Stimulated activated CD4-positive, alpha-beta T cell treated with anti-CD3 and anti-CD28 coated beads, Interleukin-1b, Interleukin-23, amount 100 ng/mL, for 1 hour (primary cell): ENCODE measurements at places on chromosomes 4 and X.

DNA sequence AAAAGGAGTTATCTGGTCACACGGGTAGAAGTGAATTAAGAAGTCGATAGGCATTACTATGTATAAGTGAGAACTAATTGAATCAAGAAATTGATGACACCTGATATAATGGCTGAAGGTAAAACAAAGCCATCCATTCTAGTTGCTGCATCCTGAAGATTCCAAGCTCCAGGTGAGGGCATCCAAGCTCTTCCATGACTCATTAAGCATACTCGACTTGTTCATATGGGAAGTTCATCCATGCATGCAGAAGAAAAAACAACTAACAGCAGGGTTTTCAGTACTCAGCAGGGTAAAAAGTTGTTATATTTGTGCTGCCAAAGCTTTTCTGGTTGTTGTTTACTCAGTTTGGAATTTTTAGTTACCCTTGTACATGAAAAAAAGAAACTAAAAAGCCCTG lies 508.0 kb upstream of the CXorf51A start:
- no peak for DNase-seq

DNA sequence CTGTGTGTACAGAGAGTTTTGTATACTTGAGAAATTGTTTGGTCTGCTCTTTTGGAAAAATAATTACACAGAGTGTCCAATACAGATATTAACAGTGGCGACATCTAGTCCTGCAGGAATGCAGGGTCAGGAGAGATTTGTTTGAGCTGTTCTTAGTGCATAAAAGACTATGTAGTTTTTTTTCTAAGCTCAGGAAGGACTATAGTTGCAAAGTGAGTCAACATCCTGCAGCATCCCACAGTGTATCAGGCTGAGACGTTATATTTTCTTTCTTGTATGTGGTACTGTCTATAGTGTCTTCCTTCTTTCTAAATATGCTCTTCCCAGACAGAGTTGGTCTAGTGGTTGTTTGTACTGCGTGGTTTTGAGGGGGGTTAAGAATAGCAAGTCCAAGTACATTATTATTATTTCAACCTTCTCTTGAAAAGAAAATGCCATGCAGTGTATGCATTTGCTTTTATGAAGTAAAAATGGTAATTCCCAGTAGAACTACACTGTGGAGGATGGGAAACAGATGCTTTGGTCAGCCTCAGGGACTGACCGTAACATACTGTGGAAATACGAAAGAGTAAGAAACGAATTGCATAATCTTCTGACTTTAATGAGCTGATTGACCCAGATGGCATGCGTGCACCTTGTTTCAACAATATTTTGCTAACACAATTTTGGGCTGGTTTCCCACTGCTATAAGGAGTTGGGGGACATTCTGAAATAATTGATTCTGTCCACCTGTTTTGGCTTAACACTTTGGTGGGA lies 67.4 kb downstream of the DMP1 start:
- DNase-seq = no peak

DNA sequence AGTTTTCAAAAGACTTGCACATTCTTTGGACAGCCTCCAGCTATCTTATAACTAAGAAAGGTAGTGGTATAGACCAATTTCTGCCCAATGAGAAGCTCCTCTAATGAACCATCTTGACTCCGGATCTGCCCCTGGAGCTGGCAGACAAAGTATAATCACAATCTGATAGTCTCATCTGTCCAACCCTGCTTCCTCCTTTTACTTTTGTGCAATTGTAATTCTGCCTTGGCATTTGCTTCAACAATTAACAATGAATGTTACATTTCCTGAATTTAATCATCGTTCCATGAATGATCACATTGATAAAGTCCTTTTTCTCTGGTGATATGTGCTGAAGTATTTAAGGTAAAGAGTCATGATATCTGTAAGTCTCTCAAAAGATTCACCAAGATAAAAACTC lies 27.8 kb downstream of the FRYL start:
- no peak for DNase-seq

DNA sequence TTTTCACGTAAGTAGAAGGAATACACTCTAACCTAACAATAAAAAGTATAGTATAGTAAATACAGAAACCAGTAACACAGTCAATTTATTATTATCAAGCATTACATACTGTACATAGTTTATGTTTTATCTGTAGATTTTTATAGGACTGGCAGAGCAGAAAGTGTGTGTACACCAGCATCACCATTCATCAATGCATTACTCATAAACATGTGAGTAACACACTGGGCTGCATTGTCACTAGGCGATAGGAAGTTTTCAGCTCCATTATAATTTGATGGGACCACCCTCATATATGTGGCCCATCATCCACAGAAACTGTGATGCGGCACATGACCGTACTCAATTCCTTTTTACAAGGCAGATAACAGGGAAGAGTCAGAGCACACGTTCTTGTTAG lies 137.8 kb upstream of the RBPJ start:
- no peak for DNase-seq

- DNase-seq = no peak
Observed at GRCh38 chr4:120215350-120215749, 148.7 kb upstream of the MAD2L1 start.

GRCh38 chr4:181650033-181650825 lies 593.0 kb upstream of the TENM3 start:
- no peak for DNase-seq

DNA sequence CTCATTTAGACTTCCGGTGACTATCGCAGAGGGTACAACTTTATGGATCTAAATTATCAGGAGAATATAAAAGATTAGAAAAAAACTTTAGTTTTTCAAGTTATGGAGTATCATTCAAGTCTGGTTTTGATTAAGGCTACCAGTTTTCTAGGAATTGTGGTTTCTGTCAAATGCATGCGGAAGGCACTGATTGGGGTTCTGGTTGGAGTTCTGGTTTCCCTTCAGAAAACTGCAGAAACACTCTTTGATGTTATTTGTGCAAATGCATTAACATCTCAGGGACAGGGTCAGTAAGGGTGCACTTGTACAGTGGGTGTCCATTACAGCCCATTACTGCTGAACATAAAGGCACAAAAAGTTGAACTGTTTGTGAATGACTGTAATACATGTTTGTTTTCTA lies 100.2 kb downstream of the LIMCH1 start:
- no peak for DNase-seq

DNA sequence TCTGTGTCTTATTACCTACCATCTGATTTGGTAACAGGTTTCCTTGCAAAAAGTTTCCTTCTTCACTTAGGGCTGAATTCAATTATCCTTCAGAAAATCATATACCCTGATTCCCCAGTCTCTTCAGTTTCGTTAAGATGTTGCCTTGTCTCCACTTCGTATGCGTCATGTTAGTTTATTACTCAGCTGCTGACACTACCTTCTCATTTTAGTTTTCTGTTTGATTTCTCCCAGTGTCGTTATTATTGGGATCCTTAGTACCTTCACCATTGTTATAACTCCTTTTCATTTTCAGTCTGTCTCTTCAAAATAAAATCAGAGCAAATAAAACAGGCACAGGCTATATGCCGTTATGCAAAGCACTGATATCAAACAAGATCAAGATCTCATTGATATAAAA lies 87.5 kb upstream of the RBPJ start:
- DNase-seq = no peak

GRCh38 chr4:39900966-39901365 lies 76.7 kb downstream of the PDS5A start:
- no peak for DNase-seq

DNA sequence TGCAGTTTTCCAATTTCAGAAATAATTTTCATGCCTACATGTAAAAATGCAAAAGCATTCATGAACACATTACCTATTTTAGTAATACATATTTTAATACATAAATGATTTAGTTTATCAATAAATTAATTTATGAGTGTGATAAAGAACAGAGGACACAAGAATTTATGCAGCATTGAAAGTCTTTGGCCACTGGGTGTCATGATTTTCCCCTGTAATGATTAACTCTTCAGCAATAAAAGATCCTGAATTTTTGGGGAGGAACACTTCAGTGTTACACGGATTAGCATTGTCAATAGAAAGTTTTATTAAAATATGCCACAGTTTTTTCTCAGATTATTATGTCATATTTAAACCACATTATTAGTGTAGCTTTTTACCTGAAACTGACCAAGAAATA lies 8.6 kb upstream of the VCX2 start:
- DNase-seq = no peak

- DNase-seq = no peak
Observed at GRCh38 chr4:71711985-71712348, 71.9 kb downstream of the GC start.

GRCh38 chr4:73668782-73669201 lies 48.6 kb upstream of the RASSF6 start:
- DNase-seq = no peak

DNA sequence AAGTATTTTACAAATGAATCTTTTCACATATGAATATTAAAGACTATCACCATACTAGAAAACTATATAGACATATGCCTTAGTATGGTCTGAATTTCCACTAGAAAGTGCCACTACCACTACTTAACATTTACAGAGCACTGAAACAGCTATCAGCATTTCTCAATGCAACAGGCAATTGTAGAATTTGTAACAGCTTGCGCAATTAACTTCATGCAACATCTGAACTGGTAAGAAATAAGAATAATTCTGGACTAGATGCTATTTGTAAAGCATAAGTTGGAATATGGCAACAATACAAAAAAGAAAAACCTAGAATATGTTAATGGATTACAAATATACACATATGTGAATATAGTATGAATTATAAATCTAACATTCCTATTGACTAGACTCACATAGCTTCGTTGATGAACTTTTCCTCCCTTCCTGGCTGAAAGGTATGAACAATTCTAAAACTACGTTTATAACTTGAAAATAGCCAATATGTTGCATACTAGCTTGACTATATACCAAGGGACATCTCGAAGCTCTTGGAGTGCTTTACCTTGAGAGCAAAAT lies 82.0 kb downstream of the ATP8A1 start:
- DNase-seq = no peak

GRCh38 chr4:71268166-71268565 lies 70.7 kb upstream of the SLC4A4 start:
- DNase-seq = no peak

DNA sequence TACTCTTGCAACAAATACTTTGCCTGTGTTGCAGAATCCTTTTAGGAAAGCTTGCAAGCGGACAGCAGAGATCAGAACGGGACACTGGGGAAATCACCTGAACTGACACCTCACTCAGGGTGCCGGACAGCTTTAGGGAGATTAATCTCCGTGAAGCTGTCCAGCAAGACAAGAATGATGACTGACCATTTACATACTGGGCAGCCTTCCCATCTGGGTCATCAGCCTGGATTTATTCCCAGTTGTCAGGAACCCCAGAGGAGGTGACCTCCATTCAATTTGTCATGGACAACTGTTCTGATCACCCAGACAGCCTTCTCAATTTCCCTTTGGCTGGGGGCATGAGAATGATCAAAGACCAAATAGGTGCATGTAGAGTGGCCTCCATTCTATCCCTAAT lies 93.0 kb upstream of the EGFL6 start:
- no peak for DNase-seq

GRCh38 chrX:1239681-1240142 lies 27.3 kb upstream of the CRLF2 start:
- DNase-seq = no peak

DNA sequence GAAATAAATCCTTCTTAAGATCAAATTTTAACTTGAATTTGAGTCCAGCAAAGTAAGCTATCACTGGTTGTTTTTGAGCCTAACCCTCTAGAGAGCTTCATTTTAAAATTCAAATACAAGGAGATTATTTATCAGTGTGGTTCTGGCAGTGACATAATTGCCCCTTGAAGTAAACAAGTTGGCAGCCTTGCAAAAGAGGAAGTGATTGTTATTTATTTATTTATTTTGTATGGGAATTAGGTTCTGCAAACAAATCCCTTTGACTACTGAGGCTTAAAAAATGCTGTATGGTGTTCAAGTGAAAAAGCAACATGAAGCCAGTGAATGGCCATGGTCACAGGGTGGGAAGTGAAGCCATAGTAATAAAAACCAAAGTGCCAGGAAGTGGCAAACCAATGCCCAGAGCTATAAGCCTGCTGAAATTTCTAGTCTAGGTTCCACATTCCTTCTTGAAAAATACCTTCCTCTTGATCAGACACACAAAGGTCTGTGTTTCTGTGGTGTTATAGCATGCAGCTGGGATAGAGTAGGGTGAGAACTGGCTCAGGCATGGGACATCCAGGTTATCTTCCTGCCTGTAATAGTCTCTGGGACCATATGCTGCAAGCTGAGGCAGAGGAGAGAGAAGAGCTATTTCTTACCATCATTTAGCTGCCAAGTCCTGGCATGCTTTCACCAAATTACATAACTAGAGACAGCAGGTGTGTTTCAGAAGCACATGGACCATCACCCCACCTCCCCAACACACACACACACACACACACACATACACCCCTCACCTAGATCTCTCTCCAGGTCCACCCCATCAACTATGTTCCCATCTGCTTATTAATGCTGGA lies 47.1 kb upstream of the TSPAN7 start:
- no peak for DNase-seq

- DNase-seq = no peak
Observed at GRCh38 chr4:27215220-27215826, 354.7 kb downstream of the STIM2 start.

- DNase-seq = no peak
Observed at GRCh38 chrX:13420545-13421183, 100.8 kb upstream of the ATXN3L start.

GRCh38 chrX:130170752-130171445 lies 863 bp upstream of the RAB33A start:
- no peak for DNase-seq

- DNase-seq = no peak
Observed at GRCh38 chr4:94668724-94669123, 89.0 kb upstream of the BMPR1B start.

DNA sequence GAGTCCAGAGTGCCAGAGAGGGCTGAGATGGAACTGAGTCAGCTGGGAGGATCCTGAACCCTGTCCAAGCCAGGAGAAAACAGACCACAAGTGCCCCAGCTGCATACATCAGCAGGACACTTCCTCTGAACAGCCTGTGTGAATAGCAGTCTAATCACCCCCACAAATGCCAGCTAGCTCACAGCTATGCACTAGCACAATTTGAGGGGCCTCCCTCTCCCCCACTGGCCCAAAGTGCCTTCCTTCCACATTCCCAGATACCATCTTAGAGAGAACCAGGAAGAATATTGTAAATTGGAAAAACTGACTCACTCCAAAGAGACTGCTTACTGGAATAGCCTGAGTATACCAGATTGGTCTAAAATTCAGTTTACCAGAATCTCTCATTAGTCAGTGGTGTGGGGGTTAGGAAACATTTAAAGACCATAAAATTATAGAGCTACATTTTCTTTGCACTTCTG lies 292.6 kb upstream of the KLF3 start:
- no peak for DNase-seq

DNA sequence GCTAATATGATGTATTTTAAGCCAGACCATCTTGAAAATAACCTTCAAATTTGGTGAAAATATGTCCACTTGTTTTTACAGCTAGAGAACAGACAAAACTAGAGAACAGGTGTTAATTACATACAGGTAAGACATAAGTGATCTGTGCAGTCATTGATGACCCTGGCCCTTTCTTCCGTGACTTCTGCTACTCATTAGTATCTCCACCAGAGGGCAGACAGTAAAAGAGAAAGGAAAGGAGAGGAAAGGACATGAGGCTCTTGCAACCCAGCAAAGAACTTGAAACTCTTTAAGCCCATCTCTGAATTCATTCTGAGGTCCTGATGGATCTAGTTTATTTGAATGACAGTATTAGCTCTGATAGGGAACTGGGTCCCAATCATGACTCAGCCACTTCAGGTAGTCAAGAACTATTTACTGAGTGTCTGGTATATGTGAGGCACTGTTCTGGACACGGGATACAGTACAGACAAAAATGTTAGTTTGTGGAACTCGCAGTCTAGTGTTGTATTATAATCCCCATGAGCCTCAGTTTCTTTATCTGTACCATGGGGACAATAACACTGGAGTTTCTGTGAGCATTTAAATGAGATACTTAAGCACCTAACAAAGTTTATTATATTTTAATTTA lies 121.0 kb upstream of the TEX13D start:
- no peak for DNase-seq
